A172 (cell line): ENCODE measurements at places on chromosomes 16 and 17. TPM values are rescaled to one million over a fixed set of nuclear protein-coding genes. Genes with fewer than 3 reads are reported as not detected.

Gene KRTAP4-2
- not detected in 2 replicates for total RNA-seq

Gene MYH2
- 0.12 and 0.17 TPM in 2 replicates for total RNA-seq

Gene FOXC2
- 1.3 and 2.3 TPM in 2 replicates for total RNA-seq

Gene TNFRSF12A
- total RNA-seq: 510 and 551 TPM in 2 replicates

Gene ANKFN1
- total RNA-seq: 0.67 TPM in 1 of 2 replicates, not detected in the other

DNA sequence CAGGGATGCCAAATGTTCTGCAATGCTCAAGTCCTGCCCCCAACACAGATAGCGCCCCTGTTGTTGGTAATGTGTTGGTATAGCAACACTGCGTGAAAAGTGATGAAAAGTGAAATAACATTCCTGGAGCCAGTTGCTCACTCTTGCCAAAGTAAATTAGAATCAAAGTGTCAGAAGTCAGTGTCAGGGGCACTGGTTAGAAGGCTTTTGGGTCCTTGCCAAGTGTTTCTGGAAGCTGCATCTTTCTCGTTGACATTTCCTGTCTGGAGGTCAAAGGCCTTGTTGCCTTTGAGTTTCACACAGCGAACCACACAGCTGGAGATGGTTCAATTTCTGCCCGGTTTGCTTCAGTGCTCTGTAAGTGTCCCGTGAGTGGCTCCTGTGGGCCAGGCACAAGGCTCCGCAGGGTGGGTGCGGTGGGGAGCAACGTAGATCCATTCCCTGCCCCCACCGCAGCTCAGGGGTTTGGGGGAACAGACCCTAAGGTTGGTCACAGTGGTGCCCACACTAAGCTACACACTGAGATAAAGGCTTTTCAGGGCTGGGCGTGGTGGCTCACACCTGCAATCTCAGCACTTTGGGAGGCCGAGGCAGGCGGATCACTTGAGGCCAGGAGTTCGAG is 3.6 kb upstream of the SLC16A5 start:
- DNase-seq: no peak

DNA sequence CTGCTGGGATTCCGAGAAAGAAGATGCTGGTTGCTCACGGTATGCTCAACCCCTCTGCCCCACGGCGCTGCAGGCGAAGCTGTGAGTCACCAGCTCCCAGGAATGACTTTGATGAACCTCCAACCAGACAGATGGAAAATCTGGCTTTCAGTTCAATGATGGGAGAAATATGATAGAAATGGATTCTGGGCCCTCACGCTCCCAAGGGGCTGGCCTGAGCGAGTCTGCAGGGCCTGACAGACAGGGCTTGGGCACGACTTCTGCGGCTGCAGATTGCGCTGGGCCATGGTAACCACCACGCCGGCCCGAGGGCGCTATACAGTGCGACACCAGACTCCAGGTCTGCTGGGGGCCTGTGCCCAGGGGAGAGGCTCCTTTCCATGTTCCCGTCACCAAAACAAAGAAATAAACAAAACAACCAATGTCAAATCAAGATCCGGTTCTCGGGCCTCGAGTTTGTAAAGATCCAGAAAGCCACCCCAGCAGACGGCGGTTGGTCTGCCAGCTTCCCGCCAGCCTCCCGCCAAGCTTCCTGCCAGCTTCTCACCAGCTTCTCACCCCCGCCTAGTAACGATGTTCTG is 11.1 kb upstream of the ABR start:
- DNase-seq: peak; percentile 80

GRCh38 chr16:88549671-88550245 is 20.4 kb upstream of the ZC3H18 start:
- DNase-seq: no peak

- DNase-seq: no peak
Observed at GRCh38 chr17:82148997-82149396, 51.0 kb upstream of the FASN start.

GRCh38 chr16:70692130-70692872 is 6.4 kb upstream of the MTSS2 start:
- DNase-seq: no peak

DNA sequence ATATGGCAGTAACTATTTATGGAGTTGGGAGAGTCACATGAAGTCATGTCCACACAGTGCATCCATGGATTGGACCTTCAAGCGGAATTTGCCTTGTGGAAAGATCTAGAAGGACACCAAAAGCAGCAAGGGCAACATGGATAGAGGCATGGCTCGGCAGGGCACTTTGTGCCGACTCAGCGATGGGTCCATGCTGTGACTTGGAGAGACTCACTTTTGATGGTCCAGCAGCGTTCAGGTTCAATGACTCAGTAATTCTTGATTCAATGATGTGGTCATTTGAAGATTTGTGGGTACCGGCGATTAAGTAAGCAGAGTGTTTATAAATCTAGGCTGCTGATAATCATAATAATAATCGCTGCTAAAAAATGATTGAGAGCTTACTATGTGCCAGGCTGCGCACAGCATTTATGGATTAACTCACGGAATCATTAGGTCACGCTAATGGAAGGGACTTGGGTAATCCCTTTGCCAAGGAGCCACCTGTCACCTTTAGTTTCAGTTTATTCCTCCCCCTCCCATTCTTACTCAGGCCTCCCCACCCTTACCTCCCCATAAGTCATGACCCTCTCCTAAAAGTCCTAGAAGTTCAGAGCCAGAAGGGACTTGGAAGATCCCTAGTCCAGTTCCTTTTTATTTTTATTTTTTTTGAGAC is 127.5 kb upstream of the CRHR1 start:
- DNase-seq: no peak

DNA sequence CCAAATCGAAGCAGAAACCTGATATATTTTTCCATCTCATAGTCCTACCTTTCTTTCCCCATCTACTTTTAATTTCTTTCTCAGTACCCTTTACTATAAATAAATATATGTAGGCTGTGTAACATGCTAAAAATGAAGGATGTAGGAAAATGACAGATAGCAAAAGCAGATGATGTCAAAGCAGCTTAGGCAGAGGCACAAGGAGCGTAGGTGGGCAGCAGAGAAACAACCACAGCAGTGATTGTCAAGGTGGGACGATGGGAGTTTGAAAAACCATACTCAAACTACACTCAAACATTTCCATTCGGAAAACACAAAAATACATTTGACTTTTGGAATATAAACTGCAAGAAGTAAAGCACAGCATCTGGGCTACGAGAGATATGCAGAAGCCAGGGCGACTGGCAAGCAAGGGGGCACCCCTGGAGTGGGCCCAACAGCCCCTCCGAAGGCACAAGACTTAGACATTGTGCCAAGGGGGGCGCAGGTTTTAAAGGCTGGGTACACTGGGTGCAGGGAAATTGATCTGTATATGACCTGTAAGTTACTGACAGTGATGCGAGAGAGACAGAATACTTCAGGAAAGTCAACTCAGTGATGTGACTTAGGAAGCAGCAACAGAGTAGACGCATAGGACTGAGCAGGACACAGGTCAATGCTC is 31.1 kb downstream of the SNN start:
- DNase-seq: no peak

DNA sequence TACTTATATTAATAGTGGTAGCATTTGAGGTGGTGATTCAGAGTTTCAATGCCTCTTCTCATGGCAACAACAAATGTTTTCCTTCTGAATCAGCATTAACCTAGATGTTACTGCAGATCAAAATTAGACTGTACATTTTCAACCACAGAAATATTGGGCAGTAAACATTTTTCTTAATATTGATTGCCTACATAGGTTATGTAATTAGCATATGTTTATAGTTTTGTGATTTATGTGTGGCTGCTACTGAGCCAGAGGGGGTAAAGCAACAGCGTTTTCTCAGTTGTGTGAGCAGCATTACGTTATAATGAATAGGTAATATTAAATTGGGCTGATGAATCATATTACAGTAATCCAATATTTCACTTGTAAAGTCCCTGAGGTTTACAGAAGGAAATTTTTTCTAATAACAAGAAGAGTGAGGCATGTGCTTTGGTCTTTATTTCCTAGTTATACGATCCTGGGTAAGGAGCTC is 18.8 kb upstream of the BMERB1 start:
- DNase-seq: peak; percentile 23
